Muscle of back (tissue), 13 donors: ENCODE measurements at places on chromosomes 1 and 21. TPM values are rescaled to one million over a fixed set of nuclear protein-coding genes. Genes with fewer than 3 reads are reported as not detected.

GRCh38 chr21:31997191-31997590 lies 124.4 kb downstream of the HUNK start:
- DNase-seq = no peak

- DNase-seq = no peak
Observed at GRCh38 chr1:5479876-5480646, 512.2 kb downstream of the NPHP4 start.

- DNase-seq = no peak
Observed at GRCh38 chr1:203461717-203462116, 13.9 kb upstream of the PRELP start.

DNA sequence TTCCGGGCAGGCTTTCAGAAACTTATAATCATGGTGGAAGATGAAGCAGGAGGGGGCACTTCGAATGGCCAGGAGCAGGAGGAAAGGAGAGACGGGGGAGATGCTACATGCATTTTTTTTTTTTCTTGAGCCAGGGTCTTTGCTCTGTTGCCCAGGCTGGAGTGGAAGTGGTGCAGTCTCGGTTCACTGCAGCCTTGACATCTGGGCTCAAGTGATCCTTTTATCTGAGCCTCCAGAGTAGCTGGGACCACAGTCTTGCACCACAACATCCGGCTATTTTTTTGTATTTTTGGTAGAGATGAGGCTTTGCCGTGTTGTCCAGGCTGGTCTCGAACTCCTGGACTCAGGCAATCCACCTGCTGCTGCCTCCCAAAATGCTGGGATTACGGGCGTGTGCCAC lies 61.6 kb downstream of the SELENOF start:
- DNase-seq = no peak

SMCP gene
- not detected for polyA plus RNA-seq

ACTL8 gene
- polyA plus RNA-seq = 0.12 TPM

ETNK2 gene
- polyA plus RNA-seq = 2.4 TPM
